ENCODE measurements at places on chromosomes 4 and X.

DNA sequence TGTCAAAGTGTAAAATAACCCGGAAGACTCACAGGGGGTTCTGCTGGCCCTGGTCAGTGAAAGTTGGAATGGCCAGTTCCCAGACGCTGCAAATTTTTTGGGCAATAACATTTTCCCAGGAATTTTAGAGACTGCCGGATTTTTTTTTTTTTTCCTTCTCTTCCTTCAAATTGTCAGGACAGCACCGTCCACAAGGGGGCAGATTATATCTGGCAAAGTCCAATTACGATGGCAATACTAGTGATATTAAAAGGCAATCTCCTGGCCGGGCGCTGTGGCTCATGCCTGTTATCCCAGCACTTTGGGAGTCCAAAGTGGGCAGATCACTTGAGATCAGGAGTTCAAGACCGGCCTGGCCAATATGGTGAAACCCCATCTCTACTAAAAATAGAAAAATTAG lies 20.5 kb downstream of the SLC25A5 start:
- DNase-seq: no peak

GRCh38 chrX:149473092-149473491 lies 32.0 kb downstream of the IDS start:
- no peak for DNase-seq

- no peak for DNase-seq
Observed at GRCh38 chr4:153533387-153533786, 67.2 kb downstream of the TMEM131L start.

DNA sequence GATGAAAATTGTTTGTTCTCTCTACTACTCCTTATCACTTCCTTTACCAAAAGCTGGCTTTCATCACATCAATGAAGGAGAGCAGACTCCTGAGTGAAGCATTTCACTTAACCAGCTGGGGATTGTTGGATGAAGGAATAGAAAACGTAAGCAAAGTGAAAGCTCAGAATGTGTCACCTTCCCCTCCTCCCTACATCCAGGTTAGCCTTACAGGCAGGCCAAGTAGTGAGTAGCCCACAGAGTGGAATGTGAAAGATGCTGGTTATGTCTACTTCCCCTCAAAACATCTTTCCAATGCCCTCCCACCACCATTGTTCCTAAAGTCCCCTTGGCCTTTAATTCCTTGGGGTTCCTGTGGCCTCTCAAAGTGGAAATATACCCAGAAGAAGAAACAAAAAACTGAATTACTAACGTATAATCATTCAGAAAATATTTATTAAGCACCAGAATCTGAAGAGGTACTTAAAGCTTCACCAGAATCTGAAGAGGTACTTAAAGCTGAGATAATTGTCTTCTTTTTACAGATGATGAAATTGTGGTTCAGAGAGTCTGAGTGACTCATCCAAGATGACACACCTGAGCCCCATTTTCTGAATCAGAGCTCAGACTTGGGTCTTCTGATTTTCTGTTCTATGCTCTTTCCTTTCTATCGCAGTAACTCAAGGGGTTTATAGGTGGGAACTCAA lies 6.5 kb downstream of the P2RY4 start:
- DNase-seq: no peak

GRCh38 chr4:89681671-89682070 lies 155.3 kb downstream of the SNCA start:
- DNase-seq: no peak

DNA sequence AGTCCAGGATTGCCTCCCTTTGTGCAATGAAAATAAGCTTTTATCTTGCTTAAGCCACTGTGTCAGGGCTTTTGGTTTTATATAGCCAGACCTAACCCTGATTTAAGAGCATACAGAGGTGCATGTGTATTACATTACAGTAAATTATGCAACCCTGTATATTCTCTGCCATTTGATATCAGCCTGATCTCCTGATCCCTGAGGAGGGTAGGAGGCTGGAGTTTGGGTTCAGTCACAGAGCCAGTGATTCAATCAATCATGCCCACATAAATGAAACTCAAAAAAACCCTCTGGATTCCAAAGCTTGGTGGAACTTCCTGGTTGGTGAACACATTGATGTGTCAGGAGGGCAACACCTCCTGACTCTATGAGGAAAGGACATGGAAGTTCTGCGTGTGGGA lies 7.3 kb upstream of the KLHL8 start:
- DNase-seq: no peak

DNA sequence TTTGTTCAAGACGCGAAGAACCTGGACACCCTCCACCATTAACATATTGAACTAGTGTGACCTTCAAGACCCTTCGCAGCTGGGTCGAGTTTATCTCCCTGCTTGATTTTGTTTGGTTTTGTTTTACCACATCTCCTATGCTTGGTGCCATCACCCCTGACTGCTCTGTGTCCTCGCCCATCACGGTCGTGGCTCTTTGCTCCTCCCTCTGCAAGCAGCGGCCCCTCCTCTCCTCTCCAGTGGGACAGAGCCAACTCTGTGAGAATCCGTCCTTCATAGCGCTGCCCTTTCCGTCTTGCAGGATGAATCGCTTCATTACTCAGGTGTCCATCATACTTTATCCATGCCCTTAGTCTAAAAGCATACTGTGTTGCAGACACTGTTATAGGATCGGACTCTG lies 9.1 kb upstream of the FAM149A start:
- no peak for DNase-seq

DNA sequence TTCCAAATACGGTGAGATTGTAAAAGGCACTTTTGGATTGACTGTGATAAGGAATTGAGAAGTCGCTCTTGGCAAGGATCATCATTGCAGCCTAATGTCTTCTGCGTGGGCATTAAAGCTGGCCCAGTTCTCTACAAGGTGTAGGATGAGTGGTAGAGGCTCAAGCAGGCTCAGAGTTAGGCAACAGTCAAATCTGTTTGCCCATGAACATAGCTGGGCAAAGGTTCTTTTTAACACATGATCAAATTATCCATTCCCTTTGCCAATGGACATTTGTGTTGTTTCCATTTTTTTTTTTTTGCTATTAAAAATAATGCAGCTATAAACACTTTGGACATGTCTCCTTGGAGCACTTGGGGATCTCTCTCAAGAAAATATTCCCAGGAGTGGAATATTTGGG lies 229.1 kb upstream of the FAT1 start:
- no peak for DNase-seq

DNA sequence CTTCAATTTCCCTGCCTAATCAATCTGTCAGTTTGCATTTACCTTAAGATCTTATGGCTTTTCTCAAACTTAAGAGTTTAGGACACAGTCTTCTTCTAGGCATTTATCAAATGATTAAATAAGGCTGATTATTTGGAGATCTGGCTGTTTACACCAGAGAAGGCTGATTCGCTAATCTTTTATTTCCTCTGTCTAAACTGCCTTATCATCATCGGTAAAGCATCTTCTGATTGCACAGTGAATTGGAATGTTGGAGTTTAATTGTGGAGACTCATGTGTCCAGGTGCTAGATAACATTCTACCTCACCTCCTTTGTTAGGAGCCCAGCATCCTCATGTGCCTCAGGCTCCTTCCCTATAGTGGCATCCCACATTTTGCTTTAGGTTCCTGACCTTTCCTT lies 100.3 kb upstream of the DDIT4L start:
- no peak for DNase-seq

DNA sequence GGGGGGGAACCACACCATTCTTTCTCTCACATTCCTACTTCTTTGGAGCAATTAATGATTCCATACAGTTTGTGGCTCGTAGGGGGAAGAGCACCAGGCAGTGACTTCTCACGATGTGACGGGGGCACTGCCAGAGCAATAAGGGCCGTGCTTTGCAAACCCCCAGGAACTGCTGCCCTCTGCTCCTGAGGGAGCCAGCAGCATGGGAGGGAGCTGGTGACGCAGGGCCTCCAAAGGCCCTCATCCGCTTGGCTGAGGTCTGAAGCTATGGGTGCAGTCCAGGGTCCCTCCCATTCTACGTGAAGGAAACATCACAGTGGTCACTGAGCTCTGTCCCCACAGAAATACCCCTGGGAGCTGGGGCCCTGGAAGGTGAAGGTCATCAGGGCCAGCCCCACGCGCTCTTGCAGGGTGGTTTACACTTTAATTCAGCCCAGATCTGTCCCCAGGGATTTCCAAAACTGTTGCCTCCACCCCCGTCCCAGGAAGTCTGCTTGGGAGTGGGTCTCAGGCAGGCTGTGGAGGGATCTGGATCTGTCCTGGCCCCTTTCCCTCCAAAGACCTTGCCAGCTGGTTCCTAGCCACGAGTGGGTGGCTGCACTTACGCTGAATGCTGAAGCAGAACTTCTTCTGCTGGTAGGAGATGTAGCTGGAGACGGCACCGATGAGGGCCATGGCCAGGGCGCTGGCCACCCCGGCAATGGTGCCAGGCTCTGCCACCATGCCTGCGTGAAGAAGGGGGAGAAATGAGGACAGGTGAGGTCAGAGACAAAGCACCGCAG lies 82.6 kb downstream of the MTMR1 start:
- no peak for DNase-seq

GRCh38 chr4:82499738-82500434 lies 61.9 kb downstream of the TMEM150C start:
- DNase-seq: no peak

GRCh38 chr4:54657551-54658251 lies at the start of gene KIT:
Gene KIT, plus strand, starts transcription at chr4:54657957. Its CDS starts 58 bp downstream, at chr4:54658015.
- no peak for DNase-seq

DNA sequence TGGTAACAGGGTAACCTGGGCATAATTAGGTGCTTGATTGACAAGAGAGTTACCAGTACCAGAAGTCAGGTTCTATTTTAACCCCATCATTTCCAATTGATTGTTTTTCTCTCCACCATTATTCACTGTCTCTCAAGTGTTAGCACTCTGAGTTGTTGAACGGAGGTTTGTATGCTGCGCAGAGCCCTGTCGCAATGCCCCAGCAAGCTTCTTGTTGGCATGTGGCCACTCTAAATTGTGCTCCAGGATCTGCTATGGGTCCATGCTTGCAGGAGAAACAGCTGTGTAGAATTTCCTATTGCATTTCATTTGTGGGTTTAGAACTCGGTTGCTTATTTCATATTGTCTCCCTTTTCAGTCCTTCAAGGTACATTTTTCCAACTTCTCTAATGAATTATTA lies 98.2 kb downstream of the KLHL8 start:
- no peak for DNase-seq

GRCh38 chr4:111873801-111874200 lies 271.5 kb upstream of the FAM241A start:
- DNase-seq: no peak

DNA sequence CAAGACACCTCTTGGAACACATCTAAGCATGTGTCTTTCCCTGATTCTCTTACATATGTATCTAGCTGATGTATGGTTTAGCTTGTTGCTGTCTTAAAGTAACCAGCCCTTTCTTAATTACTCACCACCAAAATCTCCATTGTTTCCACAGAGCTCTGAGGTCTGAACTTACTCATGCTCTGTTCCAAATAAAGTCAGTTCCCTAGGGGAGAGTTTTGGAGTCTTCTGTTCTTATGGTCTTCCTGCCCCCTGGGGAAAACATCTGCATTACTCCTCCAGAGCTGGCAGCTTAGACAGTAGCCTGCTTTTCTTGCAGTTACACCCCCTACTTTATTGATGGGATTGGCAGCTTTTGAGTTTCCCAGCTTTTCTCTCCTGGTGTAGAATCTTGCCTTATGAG lies 125.8 kb downstream of the EDA start:
- no peak for DNase-seq

DNA sequence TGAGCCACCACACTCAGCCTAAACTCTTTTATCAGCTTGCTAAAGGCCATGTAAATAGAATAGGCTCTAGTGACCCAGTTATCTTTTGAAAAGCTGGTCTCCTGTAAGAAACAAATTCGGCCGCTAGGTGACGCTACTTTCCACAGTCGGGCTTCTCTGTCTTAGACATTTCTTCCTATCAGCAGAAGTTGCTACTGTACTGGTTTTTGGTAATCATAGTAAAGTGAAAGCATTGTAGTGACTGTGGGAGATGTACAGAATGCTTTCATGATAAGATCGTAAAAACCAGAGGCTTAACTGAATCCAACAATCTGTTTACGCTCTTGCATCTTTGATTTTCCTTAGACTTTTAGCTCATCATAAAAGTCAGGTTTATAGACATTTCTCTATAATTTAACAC lies 82.6 kb downstream of the GK start:
- DNase-seq: peak; percentile 23

DNA sequence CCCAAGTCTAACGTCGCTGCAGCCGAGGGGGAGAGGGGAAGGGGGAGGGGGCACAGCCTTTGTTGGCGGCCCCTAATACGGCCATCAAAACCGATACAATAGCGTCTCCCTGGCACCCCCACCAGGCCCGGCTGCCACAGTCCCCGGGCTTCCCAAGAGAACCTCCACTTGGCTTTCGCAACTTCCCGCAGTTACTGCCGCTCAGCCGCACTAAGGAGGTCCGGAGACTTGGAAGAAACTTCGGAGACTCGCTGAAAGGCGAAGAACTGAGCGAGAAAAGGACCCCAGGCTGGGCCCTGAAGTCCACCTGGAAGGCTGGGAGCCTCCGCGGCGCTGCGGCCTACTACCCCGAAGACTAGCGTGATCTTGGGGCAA lies 2.8 kb downstream of the NKX6-1 start:
- DNase-seq: no peak

DNA sequence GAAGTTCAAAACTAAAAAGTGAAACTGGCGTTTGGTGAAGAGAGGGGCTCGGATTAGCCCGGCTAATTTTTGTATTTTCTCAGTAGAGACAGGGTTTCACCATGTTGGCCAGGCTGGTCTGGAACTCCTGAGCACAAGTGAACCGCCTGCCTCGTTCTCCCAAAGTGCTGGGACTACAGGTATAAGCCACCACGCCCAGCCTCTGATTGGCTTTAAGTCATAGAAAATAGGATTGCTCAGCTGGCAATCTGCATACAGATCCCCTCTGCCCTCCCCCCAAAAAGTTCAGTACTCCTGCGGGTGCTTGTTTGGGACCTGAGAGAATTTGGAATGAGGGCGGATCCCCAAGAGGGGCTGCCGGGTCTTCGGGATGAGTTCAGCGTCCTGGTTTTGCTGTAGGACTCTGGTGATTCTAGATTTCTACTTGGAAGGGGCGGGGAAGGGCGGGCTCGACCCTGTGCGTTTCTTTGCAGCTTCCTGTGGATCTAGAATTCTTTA lies 537 bp upstream of the PRKX start:
- no peak for DNase-seq

DNA sequence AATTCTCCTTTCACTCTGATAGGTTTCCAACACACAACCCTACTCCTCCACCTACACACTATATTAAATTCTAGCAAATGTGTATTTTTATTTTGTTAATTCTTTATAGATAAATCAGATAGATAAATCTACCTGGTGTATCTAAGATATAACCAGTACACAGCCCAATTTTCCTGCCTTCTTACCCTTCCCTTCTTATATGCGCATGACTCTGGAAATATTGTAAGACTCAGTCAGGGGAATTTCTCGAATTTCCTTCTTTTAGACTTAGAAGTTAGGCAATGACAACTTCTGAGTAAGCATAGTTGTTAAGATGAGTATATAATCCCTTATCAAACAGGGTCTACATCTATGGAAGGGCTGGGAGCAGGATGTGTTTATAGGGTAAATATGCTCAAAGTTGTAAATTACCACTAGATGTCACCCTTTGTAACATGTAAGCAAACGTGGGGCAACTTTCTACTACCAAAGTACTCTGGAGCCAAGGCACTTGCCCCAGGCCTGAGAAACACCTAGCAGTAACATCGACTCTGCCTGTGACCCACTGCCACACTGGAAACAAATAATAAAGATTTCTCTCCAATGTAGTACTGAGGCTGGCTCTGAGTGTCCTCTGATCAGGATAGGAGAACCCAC lies 444.7 kb downstream of the IQCM start:
- DNase-seq: no peak

GRCh38 chr4:176561368-176561767 lies 231.4 kb downstream of the VEGFC start:
- DNase-seq: no peak

GRCh38 chr4:174217273-174218126 lies 66.0 kb downstream of the FBXO8 start:
- DNase-seq: no peak

- DNase-seq: no peak
Observed at GRCh38 chr4:188971125-188971524, 831.9 kb downstream of the TRIML1 start.

Data from stimulated activated CD4-positive, alpha-beta T cell treated with anti-CD3 and anti-CD28 coated beads, Interleukin-1b, Interleukin-23, amount 100 ng/mL, for 1 hour (primary cell).